ENCODE measurements at places on chromosomes 12 and 14.

DNA sequence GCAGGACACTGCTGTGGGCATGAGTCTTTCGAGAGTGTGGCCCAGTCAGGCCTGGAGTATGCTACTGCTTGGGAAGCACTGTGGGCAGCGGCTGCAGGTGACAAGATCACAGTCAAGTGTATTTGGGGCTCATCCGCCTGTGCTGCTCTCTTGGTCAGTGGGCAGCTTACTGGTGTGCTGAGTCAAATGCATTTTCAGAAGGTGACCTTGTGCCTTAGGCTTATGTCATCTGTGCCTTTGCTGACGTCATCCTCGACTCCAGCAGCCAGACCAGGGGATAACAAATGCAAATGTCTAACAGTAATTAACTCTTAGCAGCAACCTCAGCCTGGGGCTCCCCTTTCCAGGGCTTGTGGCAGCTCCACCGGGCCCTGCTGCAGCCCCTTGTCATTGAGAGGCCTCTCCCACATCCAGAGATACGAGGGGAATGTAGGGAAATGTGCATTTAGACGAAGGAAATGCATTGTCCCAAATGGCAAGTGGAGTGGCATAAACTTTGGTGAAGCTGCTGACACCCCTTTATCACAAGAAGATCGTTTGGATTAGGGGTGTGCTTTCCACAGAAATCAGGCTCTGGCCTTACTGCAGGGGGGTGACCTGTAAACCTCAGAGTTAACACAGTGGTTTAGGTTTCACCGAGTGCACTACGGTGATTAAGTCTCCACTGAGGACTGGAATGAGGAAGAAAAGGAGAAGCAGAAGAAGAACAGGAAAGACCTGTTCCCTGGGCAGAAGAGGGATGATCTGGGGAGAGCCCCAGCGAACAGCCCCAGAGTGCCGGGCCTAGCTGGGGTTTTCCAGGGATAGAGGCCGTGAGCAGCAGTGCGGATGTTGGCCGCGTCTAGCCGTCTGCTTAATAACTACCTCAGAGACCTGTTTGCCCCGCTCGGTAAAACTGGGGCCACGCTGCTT lies 39.7 kb downstream of the PSMA6 start:
- no peak for DNase-seq

DNA sequence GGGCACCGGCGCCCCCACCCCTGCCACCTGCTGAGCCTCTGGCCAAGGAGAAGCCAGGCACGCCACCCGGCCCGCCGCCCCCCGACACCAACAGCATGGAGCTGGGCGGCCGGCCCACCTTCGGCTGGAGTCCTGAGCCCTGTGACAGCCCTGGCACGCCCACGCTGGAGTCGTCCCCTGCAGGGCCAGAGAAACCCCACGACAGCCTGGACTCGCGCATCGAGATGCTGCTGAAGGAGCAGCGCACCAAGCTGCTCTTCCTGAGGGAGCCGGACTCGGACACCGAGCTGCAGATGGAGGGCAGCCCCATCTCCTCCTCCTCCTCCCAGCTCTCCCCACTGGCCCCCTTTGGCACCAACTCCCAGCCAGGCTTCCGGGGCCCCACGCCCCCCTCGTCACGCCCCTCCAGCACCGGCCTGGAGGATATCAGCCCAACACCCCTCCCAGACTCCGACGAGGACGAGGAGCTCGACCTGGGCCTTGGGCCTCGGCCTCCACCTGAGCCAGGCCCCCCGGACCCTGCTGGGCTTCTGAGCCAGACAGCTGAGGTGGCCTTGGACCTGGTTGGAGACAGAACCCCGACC lies 6.5 kb downstream of the SETD1B start:
- DNase-seq, result no peak

- DNase-seq, result peak; percentile 18
These were observed at the start of gene CCDC63 for GRCh38 chr12:110846615-110847566. Gene CCDC63 (plus strand): TSS chr12:110846987. CDS start chr12:110852955, 5,968 bp downstream.

- DNase-seq, result no peak
These were observed 421.1 kb downstream of the DPF3 start for GRCh38 chr14:72472845-72473244.

GRCh38 chr14:104644091-104644635 lies 39.6 kb upstream of the TMEM179 start:
- no peak for DNase-seq

GRCh38 chr12:130435826-130436225 lies 98.1 kb downstream of the PIWIL1 start:
- DNase-seq, result no peak

All from T-helper 2 cell treated with Interferon-gamma antibody and Interleukin-4, amounts not matched to agents 5 μg/mL and 100 μg/mL, for 36 hours (primary cell).